Right lung (tissue), 10 donors: ENCODE measurements at places on chromosomes 2 and 18. TPM values are rescaled to one million over a fixed set of nuclear protein-coding genes. Genes with fewer than 3 reads are reported as not detected.

LRATD1 gene
- polyA plus RNA-seq = 16.0 TPM

CAD gene
- polyA plus RNA-seq = 31.7 TPM

CPO gene
- polyA plus RNA-seq = 0.39 TPM

FARSB gene
- polyA plus RNA-seq = 22.9 TPM

MC2R gene
- not detected for polyA plus RNA-seq
